ENCODE measurements at places on chromosomes 7 and 10. TPM values are rescaled to one million over a fixed set of nuclear protein-coding genes. Genes with fewer than 3 reads are reported as not detected.
A peak's percentile ranks its signal among the peaks of the same experiment; 100 is the strongest.

Gene CACNA2D1
- total RNA-seq, result 61.4 TPM

DNA sequence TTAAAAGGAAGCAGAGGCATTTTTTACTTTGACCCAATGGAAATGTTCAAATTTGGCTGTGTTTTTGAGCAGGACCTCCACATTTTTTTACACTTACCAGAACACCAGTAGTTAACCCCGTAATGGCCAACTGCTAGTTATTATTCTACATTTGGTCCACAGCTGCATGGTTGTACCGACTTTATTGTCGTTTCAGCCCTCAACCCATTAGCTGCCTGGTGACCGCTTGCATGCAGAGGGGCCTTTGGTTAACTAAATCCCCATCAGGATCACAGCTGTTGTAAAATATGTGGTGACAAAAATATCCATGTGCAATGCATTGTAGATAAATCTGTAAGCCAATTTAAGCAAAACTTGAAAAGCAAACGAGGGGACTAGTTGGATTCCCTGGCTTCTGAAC lies 342.2 kb upstream of the MEOX2 start:
- no peak for DNase-seq

- no peak for DNase-seq
Measured at GRCh38 chr7:16935341-16935735, 53.6 kb upstream of the AGR3 start.

DNA sequence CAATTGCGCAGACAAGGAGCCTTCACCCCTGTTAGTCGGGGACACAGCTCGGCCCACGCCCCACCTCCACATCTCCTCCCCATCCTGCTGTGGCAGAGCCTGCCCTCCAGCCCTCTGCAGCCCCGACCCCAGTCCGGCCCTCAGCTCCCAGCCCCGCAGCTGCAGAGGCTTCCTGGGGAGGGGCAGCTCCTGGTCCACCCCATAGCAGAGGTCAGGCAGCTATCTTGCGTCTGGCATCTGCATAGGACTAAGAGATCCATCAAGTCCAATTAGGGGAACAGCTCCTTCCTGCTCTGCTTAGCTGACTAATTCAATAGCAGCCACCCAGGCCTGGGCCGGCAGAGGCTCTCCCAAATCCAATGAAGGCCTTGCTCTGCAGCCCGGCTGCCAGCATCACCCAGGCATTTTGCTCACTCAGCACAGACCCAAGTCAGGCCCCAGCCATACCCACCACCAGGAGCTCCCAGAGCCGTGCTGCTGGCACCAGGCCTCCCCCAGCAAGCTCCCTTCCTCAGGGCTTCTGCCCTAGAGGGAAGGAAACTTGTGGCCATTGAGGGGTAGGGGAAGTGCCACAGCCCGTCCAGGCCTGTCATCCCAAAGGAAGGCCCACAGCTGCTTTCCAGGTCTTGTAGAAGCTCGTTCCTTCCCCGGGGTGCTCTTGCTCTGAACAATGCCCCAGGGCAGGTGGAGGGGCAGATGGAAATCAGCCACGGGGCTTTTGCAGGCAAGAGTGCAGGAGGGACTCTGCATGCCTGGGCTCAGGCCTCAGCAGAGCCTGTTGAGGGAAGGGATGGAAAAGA lies 106.2 kb upstream of the RET start:
- no peak for DNase-seq

Gene PLAC9
- total RNA-seq, result 5.3 TPM

DNA sequence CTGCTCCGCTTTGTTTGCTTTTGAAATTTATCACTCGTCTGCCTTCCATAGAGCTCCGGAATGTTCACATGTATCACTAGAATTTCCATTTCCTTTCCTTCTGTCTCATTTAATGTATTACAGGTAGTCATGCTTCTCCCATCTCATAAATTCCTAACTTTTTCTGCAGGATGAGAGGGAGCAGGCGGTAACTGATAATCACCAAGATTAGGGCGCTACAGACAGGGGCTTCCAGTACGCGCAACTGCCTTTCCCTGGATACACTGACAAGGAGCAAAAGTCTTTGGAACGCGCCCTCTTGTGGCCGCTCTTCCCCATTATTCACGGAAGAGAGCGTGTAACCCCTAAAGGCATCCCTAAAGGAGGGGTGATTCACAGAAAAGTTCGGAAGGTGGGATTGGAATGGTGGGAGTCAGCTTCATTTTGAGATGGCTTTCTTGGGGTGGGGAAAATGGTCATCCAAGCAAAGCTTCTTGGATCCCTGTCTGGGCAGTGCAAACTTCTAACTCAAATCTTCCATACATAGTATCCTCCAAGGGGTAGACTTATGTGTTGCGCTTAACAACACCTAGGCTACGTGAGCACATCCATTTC lies 6.5 kb downstream of the INHBA start:
- DNase-seq, result peak; percentile 76

Gene TMEM270
- total RNA-seq, result not detected

Gene SH2D4B
- under 0.01 TPM for total RNA-seq
